Osteoblast (primary cell): ENCODE measurements at places on chromosomes 7 and 10.
A peak's percentile ranks its signal among the peaks of the same experiment; 100 is the strongest.

- peak overlapping the region; percentile 14 for H3K27ac ChIP-seq
- H3K27me3 ChIP-seq, result no peaks in the 10 kb centered on the region
- H3K4me1 ChIP-seq, result peaks cover 28% of the 10 kb centered on the region
Observed at GRCh38 chr10:21926358-21926925, 77.1 kb downstream of the DNAJC1 start.

DNA sequence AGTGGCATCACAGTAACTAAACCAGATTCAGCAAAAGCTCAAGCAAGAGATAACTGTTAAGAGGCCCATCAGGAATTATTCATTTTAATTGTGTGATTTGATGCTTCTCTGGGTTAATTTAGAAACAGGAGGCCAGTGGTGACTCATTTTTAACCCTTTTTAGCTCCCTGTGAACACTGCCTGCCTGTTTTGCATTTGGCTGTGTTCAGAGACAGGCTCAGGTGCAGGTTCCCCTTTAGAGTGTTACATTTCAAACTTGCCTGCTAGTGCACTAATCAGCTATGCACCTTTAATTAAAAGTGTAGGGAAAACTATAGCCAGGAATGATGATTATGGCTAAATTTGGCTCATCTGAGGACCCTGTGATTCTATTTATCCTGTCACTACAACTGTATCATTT, 6.5 kb downstream of the STAMBPL1 start:
- no peak for DNase-seq
- H3K27ac ChIP-seq, result no peak overlapping the region
- no peak overlapping the region for H3K4me3 ChIP-seq
- peaks cover 51% of the 10 kb centered on the region for H3K4me1 ChIP-seq

- no peaks in the 10 kb centered on the region for H3K27me3 ChIP-seq
- no peak overlapping the region for H3K27ac ChIP-seq
- no peak for DNase-seq
- no peaks in the 10 kb centered on the region for H3K36me3 ChIP-seq
Observed at GRCh38 chr10:57627642-57628178, 640.0 kb downstream of the IPMK start.

DNA sequence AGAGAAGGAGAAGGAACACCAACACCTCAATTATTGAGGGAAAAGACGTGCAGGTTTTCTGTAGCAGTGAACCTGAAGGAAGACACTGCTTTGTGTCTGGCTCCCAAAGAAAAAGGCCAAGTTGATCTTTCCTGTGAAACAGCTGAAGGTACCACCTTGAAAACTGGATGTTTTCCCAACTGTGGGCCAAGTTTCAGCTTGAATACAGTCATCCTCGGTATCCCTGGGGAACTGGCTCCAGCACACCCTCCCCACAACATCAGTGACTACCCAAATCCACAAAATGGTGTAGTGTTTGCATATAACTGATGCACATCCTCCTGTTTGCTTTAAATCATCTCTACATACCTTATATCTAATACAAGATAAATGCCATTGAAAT, 297.0 kb upstream of the PITRM1 start:
- peaks cover 44% of the 10 kb centered on the region for H3K4me1 ChIP-seq
- peak overlapping the region; percentile 43 for H3K4me3 ChIP-seq
- no peaks in the 10 kb centered on the region for H3K27me3 ChIP-seq
- H3K36me3 ChIP-seq, result no peaks in the 10 kb centered on the region
- peak overlapping the region; percentile 100 for H3K27ac ChIP-seq
- no peak for DNase-seq

GRCh38 chr7:136033413-136034031, 56.4 kb upstream of the MTPN start:
- H3K27me3 ChIP-seq, result peaks cover 12% of the 10 kb centered on the region
- no peak for DNase-seq
- H3K4me3 ChIP-seq, result no peak overlapping the region
- H3K36me3 ChIP-seq, result no peaks in the 10 kb centered on the region
- H3K4me1 ChIP-seq, result no peaks in the 10 kb centered on the region

- H3K36me3 ChIP-seq, result no peaks in the 10 kb centered on the region
- no peak for DNase-seq
- no peak overlapping the region for H3K4me3 ChIP-seq
- H3K4me1 ChIP-seq, result no peaks in the 10 kb centered on the region
Observed at GRCh38 chr10:132163278-132163765, 23.4 kb upstream of the DPYSL4 start.

DNA sequence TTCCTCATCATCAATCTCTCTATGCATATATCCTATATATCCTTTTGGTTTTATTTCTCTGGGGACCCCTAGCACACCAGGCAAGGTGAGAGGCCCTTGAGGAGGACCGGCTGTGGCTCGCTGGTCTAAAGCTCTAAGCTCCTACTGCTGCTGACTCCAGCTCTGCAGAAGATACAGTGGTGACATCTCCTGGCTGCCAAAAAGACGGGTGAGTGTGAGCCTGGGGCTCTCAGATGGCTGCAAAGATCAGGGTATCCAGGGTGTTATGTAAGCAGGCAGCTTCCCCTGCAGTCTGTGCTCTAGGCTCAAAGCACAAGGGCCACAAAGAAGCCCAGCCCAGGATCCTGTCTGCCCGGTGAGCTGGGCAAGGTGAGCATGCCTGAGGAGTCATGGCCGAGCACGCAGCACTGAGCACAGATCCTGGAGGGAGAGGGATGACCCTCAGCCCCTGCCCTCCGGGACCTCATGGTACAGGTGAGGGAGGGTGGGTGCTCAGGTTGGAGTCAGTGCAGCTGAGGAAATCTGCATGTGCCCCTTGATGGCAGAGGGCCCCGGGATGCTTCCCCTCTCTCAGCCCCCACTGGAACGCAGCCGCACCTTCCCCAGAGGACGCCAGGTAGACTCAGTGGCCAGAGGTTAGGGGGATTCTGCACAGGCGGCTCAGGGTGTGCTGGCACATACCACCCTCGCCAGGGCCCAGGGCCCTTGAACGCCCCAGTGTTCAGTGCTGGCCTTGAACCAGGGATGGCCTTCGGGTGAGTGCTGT, 95.4 kb upstream of the INSIG1 start:
- peaks cover 35% of the 10 kb centered on the region for H3K4me1 ChIP-seq
- H3K27ac ChIP-seq, result no peak overlapping the region
- no peaks in the 10 kb centered on the region for H3K36me3 ChIP-seq
- DNase-seq, result peak; percentile 76

GRCh38 chr7:155759740-155760430, 52.4 kb downstream of the SHH start:
- H3K4me1 ChIP-seq, result no peaks in the 10 kb centered on the region
- no peak overlapping the region for H3K27ac ChIP-seq
- no peak for DNase-seq

DNA sequence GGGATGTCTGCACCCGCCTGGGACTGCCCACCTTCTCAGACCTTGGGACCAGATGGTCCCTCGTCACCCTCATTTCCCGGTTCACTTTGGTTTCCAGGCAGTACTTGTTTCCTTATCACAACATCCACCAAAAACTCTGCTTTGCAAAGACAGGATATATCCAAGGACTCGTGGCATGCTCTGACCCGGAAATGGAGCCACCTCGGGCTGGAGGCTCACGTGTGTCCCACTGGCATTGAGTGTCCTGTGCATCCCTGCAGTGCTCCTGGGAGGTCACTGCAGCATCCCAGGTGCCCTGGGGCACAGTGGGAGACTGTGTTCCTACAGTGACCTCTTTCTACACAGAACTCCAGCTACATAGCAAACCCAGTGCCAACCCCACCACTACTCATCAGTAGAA, 611.9 kb upstream of the FOXK1 start:
- no peak for DNase-seq
- no peak overlapping the region for H3K4me3 ChIP-seq
- no peaks in the 10 kb centered on the region for H3K4me1 ChIP-seq
- no peak overlapping the region for H3K27ac ChIP-seq
- no peaks in the 10 kb centered on the region for H3K36me3 ChIP-seq
- H3K27me3 ChIP-seq, result no peaks in the 10 kb centered on the region

DNA sequence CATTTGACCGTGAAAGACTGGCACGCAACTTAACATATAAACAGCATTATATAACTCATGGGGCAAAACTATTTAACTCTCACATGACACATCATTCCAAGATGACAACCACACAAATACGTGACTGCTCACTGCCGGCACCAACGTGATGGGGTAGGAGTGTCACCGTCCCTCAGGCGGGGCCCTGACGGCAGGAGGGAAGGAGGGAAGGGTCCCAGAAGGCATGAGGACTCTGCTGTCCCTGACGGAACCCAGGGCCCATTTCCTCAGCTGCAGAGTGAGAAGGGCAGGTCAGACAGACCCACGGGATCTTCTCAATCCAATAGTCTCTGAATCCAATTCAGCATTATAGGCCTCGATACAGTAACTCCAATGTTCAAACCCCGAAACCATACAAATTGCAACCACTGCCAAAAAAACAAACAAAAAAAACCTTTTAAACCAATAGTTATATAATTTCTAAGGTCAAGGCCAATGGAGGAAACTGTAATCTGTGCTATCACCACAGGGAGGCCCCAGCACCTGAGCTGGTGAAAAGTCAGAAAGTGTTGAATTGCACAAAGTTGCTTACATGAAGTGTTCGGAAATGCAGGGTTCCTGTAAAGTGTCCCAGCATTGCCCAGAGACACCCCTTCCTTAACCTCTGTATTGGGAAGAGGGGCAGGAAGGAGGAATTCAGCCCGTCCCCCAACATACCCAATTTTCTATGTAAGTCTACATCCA, 137.4 kb downstream of the TNS3 start:
- peak overlapping the region; percentile 19 for H3K27ac ChIP-seq
- H3K36me3 ChIP-seq, result peaks cover 4% of the 10 kb centered on the region
- no peak overlapping the region for H3K4me3 ChIP-seq
- no peak for DNase-seq
- H3K4me1 ChIP-seq, result peaks cover 32% of the 10 kb centered on the region

DNA sequence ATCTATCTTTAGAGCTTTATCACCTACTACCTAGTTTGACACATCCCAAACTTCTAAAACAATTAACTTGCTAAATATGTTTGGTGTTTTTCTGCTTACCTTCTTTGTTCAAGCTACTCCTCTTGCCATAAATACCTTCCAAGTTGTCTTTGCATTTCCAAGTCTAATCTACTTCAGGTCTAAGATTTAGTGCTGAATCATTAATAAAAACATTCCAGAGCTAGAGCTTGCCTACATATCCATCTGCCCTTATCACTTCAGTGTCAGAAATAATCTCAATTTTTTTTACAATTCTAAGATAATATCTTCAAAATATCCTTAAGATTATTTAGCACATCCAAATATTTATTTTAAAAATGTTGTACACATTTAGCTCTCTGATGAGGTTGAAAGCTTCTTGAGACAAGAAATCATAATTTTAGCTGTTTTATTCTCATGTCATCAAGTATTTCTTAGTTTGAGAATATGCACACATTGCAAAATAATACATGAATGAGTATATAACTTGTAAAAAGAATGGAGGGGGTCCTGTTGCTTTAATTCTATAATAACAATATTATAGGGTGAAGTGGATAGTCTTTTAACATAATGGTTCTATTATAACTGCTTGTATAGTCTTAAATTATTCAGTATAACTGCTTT, 466.3 kb downstream of the SEMA3D start:
- no peak overlapping the region for H3K4me3 ChIP-seq
- DNase-seq, result no peak
- H3K27me3 ChIP-seq, result no peaks in the 10 kb centered on the region
- H3K36me3 ChIP-seq, result no peaks in the 10 kb centered on the region

GRCh38 chr7:107023522-107024151, 20.9 kb upstream of the PRKAR2B start:
- H3K27ac ChIP-seq, result no peak overlapping the region
- H3K27me3 ChIP-seq, result peaks cover 3% of the 10 kb centered on the region
- no peak for DNase-seq
- no peaks in the 10 kb centered on the region for H3K4me1 ChIP-seq

DNA sequence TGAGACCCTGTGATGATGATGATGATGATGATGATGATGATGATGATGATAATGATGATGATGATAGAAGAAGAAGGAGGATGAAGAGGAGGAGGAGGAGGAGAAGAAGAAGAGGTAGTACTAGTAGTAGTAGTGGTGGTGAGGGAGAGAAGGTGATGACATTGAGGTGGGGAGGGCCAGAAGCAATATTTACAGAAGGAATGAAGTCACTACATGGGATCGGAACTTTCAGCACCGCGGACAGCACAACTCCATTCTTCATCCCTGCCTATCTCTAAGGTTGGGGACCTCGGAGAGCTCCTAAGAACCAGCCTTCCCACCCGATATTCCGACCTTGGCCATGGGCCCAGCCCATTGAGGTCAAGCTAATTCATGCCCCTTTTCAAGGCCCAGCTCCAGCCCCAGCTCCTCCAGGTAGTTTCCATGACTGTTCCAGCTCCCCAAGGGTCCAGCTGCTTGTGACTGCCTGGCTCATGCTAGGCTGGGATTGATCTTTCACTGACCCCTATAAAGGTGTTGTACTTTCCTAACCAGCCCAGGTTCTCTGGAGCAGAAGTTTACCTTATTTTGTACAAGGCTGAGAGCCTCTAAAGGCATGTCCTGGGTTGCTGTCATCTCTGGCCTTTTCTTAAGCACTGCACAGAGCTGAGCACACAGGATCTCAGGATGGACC, 10.3 kb downstream of the CRHR2 start:
- peaks cover 4% of the 10 kb centered on the region for H3K27me3 ChIP-seq
- no peaks in the 10 kb centered on the region for H3K36me3 ChIP-seq
- no peak for DNase-seq

- peaks cover 4% of the 10 kb centered on the region for H3K27me3 ChIP-seq
- no peaks in the 10 kb centered on the region for H3K4me1 ChIP-seq
- H3K27ac ChIP-seq, result no peak overlapping the region
- no peak overlapping the region for H3K4me3 ChIP-seq
Observed at GRCh38 chr7:141003172-141004065, 11.3 kb downstream of the MRPS33 start.

DNA sequence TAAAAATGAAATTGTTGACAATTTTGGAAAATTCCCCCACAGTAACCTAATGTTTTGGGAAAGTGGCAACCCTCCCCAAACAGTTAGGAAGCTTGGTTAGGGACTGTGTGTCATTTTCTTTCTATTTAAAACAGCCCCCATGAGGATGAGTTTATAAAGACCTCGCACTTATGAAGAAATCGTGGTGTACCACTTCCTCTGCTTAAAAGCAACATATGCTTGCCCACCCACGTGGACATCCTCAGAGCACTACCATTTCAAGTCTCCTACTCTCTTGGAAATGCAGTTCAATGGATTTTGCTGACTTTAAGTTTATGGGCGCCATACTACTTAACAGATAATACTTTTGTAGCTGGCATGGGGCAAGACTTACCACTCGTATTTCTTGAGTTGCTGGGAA, 223.8 kb downstream of the DYNC1I1 start:
- no peak overlapping the region for H3K27ac ChIP-seq
- no peak for DNase-seq
- no peaks in the 10 kb centered on the region for H3K4me1 ChIP-seq
- H3K27me3 ChIP-seq, result no peaks in the 10 kb centered on the region
- H3K4me3 ChIP-seq, result no peak overlapping the region
